Forelimb muscle (tissue), 1 donor: ENCODE measurements at places on chromosomes 7 and 10. TPM values are rescaled to one million over a fixed set of nuclear protein-coding genes. Genes with fewer than 3 reads are reported as not detected.
A peak's percentile ranks its signal among the peaks of the same experiment; 100 is the strongest.

GRCh38 chr7:20328692-20329091 lies 2.0 kb upstream of the ITGB8 start:
- no peak for DNase-seq

CCDC6 gene
- 17.6 TPM for polyA plus RNA-seq

MRC1 gene
- 14.5 TPM for polyA plus RNA-seq

GRCh38 chr7:111835066-111835465 lies 272.8 kb upstream of the IMMP2L start:
- peak; percentile 35 for DNase-seq

DNA sequence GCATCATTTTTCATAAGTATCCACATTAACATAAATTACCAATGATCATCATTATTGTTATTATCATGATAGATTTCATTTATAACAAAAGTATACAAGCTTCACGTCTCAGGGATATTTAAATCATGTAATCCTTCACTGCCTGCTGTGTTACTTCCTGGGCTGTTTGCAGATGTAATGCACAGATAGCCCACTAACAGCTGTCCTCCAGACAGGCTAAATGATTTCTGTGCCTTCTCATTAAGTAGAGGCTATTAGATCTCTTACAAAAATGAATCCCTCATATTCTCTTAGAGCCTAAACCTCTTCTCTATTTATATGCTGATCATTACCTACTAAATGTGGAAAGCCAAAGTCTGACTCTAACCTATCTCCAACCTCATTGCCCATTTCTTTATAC lies 9.3 kb downstream of the PCLO start:
- no peak for DNase-seq

RARRES2 gene
- polyA plus RNA-seq: 47.9 TPM

GRCh38 chr10:89002226-89002978 lies 11.8 kb downstream of the FAS start:
- no peak for DNase-seq

GRCh38 chr10:121514141-121514865 lies 83.9 kb downstream of the FGFR2 start:
- DNase-seq: no peak

STOX1 gene
- 2.5 TPM for polyA plus RNA-seq

DNA sequence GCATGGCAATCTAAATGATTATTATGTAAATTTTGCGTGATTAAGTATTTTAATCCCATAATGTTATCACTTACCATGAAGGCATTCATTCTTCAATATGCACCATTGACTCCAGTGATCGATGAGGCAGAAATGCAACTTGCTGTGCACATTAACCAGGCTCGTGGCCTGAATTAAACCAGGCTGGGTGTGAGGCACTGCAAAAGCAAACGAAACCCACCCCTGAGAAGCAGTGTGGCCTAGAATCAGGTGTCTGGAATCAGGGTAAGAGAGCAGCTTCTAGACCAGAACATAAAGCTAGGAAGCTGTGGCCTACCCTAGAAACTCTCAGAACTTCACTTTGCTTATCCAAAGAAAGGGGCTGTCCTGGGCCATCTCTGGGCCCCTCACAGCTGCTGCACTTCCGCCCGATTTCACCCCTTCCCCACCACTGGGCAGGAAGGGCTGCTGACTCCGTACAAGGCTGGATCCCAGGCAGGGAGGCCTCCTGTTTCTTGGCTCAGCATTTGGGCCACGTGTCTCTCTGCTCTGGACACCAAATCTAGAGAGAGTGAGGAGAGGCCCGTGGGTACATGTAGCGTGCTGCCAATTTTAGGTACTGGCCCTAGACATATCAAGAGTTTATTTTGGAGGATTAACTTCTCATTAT lies 4.4 kb downstream of the PTPRE start:
- DNase-seq: no peak

- DNase-seq: no peak
Observed at GRCh38 chr10:16505161-16505560, 16.5 kb downstream of the C1QL3 start.

GRCh38 chr10:124754227-124754626 lies 10.0 kb upstream of the FAM53B start:
- no peak for DNase-seq

- no peak for DNase-seq
Observed at GRCh38 chr7:77254429-77254828, 54.8 kb upstream of the FGL2 start.
